Activated T-cell treated with anti-CD3 and anti-CD28 coated beads, Interleukin-2, amount 50 U/mL, for 72 hours (primary cell): ENCODE measurements at places on chromosomes 12 and 14.

- DNase-seq, result no peak
Observed at GRCh38 chr14:50389668-50390441, 6.8 kb downstream of the CDKL1 start.

- DNase-seq, result no peak
Observed at GRCh38 chr14:21652209-21652808, 1.3 kb upstream of the OR4E2 start.

DNA sequence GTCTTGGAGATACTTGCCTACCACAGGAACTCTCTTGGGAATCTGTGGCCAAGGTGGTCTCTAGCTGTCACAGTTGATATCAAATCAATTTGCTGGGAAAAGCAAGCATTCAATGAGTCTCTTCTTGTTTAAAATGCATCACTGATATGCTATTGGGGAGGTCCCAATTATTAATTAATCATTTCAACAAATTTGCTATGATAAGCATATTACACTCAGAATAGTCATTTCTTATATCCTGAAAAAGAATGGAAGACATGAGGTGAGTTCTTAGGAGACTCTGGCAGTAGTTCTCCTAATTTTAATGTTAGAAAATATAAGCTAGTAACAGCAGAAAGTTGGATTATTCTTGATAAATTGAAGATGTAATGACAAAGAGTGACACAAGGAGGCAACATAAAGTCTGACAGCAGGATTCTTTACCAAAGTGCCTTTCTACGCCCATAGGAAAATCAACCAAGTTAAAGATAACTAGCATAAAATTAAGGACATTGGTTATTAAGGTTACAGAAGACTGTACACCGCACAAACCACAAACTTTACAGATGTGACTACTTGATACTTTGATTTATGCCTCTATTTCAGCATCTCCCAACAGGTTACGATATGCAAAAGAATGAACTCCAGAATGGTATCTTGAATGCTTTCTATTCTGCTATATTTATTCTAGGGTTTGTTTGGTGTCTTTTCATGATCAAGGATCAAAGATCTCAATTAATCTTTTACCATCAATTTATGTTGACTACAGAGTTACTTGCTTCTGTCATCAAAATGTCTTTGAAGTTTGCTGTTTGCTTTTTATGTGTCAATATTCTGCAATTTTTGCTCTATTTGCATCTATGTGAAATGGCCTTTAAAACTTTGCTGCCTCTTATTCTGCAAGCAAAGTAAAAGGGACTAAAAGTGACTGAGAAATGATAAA, 349.6 kb upstream of the CLEC14A start:
- no peak for DNase-seq

DNA sequence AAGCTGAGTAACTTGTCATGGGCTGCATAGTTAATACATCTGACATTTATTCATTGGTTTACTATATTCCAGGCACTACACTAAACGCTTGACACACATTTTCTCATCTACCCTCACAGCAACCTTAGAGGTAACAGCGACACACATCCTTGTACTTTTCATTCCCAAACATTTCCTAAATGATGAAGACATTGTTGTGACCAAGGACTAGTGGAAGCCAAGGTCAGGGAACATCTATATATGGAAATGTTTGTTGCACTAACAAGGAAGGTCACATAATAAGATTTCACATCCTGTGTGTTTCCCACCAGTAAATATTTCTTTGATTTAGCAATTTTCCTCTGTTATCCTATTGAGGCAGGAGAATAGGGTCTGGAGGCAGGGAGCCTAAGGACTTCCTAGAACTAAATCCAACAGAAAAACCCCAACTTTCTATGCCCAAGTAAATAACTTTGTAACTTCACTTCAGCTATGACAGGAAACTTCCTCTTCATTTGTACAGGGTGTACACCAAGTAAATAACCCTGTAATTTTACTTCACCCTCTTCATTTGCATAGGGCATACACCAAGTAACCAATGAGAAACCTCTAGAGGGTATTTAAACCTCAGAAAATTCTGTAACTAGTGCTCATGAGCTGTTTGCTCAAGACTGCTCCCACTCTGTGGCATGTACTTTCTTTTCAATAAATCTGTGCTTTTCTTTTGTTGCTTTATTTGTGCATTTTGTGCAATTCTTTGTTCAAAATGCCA, 48.4 kb downstream of the ZNF641 start:
- DNase-seq, result no peak

GRCh38 chr12:72191761-72192160, 80.4 kb upstream of the TRHDE start:
- DNase-seq, result no peak
